ENCODE measurements at places on chromosomes 5 and 9.
A peak's percentile ranks its signal among the peaks of the same experiment; 100 is the strongest.

DNA sequence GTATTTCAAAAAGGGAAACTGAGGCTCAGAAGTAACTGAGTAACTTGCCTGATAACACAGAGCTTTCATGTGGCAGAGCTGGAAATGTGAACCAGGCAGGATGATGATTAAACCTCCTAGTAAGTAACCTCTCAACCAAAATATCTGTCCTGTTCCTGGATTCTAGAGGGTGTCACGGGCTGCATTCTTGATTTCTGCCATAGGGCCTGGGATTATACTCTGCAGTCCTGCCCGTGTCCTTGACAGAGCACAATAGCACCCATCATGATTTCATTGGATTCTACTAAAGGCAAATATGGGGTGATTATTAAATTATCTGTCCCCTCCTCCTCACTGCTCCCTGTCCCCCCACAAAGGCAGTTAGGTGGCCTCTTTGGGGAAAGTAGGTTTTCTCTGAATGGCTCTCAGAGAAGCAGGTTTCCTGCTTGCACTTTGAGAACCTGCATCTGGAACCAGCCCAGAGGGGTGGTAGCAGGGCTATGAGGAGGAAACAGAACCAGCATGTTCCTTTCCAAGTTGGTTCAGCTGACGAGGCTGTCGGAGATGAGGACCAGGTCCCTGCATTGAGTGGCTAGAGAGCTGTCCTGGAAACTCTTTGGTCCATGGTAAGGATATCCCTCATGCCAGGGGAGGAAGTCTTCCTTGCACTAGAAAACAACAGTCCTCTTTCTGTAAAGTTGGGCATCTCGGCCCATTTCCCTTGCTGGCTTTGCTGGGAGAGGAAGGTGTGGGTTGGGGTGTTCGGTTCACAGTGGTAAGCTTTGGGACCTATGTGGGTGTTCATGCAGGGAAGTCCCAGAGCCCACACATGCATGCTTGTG lies 36.6 kb downstream of the PPARGC1B start:
- DNase-seq, result no peak

DNA sequence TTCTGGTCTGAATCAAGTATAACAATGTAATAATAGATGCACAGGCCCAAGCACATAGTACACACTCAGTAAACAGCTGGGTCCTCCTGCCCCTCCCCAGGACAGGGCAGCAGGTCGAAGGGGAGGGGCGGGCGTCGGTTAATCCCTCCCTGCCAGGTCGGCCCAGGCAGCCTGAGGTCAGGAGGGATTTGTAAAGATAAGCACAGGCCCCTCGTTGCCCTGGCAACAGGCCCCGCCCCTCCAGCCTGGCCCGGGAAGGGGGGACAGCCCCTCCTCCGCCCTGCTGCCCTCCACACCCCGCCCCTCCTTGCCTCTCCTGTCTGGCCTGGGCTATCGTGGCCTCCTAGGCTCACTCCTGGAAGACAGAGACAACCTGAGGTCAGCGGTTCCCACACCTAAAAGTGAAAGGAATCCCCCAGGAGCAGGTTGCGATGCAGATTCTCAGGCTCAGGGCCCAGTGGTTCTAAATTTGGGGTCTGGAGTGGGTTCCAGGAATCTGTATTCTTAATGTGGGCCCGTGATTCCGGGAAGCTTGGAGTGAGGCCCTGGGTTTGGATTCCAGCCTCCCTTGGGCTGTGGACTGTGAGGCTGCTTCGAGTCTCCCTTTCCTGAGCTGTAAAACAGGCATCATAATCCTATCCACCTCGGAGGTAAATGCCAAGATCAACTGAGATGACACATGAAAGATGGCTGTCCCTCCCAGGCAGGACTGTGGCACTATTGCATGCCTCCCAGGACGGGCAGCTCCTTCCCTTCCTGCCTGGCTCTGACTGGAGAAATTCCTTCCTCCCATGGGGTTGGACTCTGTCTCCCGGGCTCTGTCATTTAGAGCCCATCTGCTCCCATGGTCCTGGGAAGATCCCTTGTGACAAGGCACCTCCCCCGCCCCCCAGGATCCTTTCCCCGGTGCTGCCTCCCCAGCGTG lies 4.4 kb downstream of the CRB2 start:
- DNase-seq, result peak; percentile 98

GRCh38 chr9:38727497-38728001 lies 7.6 kb upstream of the FAM240B start:
- peak; percentile 93 for DNase-seq

DNA sequence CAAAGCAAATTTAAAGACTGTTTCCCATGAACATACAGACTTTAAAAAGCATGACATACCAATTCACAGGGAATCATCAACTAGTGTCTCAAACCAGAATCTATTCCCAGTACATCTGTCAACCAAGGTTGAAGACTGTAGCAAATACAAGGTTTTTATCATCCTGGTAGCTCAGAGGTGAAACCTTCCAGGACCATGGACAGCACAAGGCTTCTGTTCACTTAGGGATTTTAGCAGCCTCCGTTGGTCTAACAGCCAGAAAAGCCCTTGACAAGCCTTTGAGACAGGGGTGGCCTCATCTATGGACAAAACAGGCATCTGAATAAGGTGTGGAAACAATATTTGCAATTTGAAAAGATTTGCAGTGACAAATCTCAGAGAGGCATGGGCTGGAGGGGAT lies 119.0 kb downstream of the TRIM32 start:
- peak; percentile 70 for DNase-seq

GRCh38 chr9:77595426-77596095 lies 52.6 kb downstream of the GNA14 start:
- peak; percentile 81 for DNase-seq

Measured in mesendoderm (in vitro differentiated cells).